ENCODE measurements at places on chromosomes 5 and 9.

GRCh38 chr5:170427672-170428236 lies 38.6 kb upstream of the KCNMB1 start:
- DNase-seq, result peak; percentile 76

DNA sequence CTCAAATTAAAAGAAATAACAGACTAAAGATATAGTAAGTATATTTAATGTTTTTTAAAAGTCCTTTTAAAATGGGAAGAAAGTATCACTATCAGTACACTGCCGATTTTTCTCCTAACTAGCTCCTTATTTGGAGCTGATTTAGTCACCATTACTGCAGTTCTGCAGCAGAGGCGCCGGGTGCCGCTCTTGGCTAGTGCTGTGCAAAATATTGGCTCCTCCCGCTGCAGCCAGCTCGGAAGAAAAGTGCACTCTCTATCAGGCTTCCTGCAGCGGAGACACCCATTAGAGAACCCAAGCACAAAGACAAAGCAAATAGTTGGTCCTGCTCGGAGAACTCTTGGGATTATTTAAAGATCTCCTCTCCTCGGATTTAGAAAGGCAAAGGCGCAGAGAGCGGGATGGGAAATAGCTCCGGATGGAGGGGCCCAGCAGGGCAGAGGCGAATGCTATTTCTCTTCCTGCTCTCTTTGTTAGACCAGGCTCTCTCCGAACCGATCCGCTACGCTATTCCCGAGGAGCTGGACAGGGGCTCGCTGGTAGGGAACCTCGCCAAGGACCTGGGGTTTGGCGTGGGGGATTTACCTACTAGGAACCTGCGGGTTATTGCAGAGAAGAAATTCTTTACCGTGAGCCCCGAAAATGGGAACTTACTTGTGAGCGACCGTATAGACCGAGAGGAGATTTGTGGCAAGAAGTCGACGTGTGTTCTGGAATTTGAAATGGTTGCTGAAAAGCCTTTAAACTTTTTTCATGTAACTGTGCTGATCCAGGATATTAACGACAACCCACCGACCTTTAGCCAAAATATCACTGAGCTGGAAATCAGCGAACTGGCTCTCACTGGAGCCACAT lies at the start of gene PCDHGB3:
Gene PCDHGB3, plus strand, starts transcription at position 249 of the 855 bp plus-strand sequence. Its CDS starts 153 bp downstream, at position 402.
- DNase-seq, result no peak

DNA sequence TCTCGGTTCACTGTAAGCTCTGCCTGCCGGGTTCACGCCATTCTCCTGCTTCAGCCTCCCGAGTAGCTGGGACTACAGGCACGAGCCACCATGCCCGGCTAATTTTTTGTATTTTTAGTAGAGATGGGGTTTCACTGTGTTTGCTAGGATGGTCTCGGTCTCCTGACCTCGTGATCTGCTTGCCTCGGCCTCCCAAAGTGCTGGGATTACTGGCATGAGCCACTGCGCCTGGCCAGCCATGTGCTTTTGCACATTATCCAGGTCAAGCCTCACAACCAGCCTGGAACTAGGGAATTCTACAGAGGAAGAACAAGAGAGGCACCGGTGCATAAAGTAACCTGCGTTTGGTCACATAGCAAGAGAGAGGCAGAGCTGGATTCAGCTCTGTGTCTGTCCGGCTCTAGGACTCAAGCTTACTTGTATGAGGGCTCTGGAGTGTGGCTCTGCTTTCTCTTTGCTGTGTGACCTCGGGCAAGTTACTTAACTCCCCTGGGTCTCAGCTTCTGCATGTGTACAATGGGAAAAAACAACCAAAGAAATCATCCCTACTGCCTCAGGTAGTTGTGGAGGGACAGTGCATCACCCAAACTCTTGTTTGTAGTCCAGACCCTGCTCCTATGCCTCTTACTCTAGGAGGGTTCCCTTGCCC lies 6.3 kb downstream of the FGF18 start:
- peak; percentile 28 for DNase-seq

DNA sequence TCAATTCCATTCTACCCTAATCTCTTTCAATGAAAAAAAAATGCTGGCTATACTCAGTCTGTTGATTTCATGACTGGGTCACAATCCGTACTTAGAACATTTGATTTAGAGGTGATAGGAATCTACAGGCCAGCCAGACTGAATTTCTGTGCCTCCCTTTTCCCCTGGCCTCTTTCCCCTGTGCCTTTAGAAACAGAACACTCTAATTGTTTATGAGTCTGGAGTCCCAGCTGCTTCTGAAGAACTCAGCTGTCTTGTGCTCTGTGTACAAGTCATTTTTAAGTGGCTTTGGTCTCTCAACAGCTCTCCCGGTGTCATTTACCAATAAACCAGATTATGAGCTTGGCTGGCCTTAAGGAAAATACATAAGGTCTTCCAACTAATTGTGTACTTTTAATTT lies 94.1 kb upstream of the ITGA2 start:
- no peak for DNase-seq

GRCh38 chr5:7395947-7396712 lies at the start of gene ADCY2:
TSS of gene ADCY2 (plus strand) at chr5:7396138. CDS start at chr5:7396297, 159 bp downstream.
- DNase-seq, result no peak

DNA sequence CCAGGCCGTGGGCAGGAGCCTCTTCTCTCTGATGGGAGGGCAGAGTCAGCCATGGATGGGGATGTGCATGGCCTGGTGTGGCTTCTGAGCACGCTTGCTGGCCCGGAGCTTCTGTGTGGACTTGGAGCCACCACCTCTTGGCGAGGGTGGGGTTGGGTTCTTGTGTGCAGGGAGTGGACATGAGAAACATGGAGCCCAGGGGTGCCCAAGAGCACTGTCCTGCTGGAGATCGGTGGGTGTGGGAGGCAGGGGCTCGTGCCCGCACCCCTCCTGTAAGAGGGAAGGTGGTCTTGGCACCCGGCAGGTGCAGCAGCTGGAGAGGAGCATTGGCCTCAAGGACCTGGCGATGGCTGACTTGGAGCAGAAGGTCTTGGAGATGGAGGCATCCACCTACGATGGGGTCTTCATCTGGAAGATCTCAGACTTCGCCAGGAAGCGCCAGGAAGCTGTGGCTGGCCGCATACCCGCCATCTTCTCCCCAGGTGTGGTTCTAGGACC lies 23.8 kb downstream of the FBXW5 start:
- DNase-seq, result no peak

DNA sequence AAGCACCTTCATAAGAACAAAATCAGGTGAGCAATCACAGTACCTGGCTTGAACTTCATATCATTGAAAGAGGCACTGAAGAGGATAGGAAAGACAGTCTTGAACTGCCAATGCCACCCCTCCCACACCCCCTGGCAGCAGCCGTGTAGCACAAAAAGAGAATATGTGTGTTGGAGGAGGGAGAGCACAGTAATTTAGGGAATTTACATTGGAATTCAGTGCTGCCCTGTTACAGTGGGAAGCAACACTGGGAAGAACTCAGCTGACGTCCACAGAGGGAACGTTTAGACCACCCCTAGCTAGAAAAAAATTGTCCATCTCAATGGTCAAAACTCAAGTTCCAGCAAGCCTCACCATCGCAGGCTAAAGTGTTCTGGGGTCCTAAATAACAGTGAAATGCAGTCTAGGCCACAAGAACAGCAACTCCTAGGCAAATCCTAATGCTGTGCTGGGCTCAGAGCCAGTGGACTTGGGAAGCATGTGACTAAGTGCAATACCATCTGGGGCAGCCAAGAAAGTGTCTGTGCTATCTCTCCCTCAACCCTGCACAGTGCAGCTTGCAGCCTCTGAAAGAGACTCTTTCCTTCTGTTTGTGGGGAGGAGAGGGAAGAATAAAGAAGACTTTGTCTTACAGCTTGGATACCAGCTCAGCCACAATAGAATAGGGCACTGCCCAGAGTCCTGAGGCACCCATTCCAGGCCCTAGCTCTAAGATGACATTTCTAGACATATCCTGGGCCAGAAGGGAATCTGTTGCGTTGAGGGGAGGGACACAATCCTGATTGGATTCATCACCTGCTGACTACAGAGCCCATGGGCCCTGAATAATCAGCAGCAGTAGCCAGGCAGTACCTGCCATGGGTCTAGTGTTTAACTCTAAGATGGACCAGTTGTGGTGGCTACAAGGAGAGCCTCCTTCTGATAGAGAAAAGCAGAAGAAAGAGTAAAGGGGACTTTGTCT lies 62.1 kb upstream of the VLDLR start:
- no peak for DNase-seq

GRCh38 chr5:91182763-91183162 lies 200.4 kb downstream of the ARRDC3 start:
- no peak for DNase-seq

- DNase-seq, result peak; percentile 86
Observed at GRCh38 chr5:142441616-142442015, 116.8 kb upstream of the SPRY4 start.

GRCh38 chr5:177368869-177369644 lies 11.3 kb downstream of the RGS14 start:
- DNase-seq, result no peak

GRCh38 chr5:154466671-154467070 lies 11.4 kb downstream of the HAND1 start:
- DNase-seq, result no peak

GRCh38 chr9:71703172-71703872 lies 65.0 kb downstream of the CEMIP2 start:
- no peak for DNase-seq

GRCh38 chr5:93100976-93101375 lies 480.0 kb downstream of the NR2F1-AS1 start:
- no peak for DNase-seq

DNA sequence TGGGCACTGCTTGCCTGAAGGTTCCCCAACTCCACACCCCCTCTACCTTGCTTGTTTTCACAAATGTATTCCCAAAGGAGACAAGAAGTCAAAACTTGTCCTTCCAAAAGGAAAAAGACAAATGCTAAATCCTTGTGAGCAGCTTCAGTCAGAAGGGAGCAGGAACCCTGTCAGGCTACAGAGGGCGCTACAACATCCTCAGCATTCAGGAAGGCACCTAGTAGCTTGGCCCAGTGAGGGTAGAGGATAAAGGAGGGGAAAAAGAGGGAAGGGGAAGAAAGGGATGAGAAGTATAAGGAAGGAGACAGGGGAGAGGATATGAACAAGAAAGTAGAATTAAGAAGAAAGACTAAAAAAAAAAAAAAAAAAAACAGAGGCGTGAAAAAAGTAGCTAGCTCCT lies 97.5 kb downstream of the MLLT3 start:
- DNase-seq, result no peak

DNA sequence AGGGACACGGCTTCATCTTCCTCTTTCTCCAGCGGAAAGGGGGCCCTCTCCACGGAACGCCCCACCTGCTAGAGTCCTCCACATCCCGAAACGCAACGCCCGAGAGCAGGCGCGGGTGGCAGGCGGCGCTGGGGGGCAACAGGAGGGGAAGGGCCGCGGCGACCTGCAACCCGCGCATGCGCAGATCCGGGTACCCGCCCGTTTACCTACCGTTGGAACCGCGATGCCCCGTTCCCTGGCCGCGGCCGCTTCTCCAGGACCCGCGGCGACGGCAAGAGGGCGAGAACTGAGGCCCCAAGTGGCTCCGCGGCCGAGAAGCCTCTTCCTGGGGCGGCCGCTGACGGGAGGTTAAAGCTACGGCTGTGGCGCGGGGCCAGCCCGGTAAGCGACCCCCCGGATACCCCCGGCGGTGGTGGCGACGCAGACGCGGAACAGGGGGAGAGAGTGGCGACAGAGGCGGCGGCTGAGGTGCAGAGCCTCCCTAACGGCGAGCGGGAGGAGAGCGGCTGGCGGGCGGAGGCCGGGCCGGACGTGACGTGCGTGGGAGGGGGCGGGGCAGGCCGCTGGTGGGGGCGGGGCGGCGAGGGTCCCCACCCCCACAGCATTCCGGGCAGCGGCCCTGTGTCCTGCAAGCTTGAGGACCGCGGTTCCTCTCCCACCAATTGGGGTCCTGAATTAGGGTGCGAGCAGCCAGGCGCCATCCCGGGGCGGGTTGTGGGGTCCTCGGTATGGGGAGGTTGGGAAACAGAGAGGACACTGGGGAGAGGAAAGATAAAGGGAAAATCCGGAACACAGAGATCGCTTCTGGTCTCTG lies at the start of gene FAM13B:
Gene FAM13B, minus strand, starts transcription at position 508 of the 814 bp plus-strand sequence. CDS start 13,968 bp downstream, outside the sequence.
- DNase-seq, result peak; percentile 92

DNA sequence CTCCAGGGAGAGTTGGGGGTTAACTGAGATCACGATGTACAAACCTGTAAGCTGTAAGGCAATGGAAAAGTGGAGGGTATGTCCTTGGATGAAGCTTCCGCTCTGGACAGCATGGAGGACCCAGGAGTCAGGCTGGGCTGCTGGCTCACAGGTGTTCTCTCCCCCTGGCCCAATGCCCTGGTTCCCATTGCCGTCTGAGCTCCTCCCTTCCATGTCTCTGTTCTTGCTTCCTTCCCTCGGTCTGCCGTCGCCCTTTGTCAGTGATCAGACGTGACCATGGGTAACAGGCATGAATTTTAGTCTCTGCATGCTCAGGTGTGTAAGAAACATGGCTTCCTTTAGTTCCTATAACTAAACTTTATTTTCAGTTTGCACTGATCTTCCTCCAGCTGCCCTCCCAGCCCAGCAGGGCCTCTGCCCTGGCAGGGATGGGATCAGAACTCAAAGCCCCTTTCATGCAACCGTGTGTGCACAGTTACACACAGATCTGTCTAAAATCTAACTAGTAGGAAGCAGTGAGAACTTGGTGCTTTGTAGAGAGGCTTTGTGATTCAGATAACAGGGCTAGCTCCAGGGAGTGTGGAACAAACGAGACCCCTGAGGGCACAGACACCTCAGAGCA lies 51.7 kb upstream of the KCNMB1 start:
- no peak for DNase-seq
